Fibroblast of skin of scalp (primary cell): ENCODE measurements at places on chromosomes 12 and 14.

DNA sequence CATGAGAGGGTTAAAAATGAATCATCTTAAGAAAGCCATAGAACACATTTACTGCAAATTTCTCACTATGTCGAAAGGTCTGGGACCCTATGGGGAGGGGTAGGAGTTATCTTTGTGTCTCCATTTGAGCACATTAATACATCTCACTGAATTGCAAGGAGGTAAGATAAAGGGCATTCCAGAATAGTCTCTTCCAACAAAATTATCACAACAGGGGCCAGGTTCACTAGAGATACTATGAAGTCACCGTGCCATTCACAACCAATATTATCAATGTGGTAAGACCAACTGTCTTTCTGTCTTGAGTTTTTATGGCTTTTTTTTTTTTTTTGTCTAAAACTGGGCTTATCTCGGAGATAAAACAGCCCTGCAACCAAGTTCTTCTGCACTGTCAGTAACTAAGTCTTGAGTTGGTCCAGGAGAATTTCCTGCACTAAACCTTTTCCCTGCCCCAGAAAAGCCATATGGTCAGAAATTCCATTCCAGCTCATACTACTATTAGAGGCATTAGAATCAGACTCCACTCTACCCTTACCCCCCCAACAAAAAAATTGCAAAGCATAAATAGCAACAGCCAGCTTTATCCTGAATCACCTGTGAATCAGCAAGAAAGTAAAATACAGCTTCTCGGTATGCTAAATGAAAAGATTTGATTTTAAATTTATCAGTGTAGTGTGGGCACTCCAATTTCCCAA is 79.7 kb downstream of the PTPRR start:
- no peak for DNase-seq

GRCh38 chr12:118238888-118239287 is 103.0 kb downstream of the PEBP1 start:
- DNase-seq = no peak

- DNase-seq = peak; percentile 60
Measured at GRCh38 chr12:62744551-62744950, 190.4 kb downstream of the PPM1H start.

DNA sequence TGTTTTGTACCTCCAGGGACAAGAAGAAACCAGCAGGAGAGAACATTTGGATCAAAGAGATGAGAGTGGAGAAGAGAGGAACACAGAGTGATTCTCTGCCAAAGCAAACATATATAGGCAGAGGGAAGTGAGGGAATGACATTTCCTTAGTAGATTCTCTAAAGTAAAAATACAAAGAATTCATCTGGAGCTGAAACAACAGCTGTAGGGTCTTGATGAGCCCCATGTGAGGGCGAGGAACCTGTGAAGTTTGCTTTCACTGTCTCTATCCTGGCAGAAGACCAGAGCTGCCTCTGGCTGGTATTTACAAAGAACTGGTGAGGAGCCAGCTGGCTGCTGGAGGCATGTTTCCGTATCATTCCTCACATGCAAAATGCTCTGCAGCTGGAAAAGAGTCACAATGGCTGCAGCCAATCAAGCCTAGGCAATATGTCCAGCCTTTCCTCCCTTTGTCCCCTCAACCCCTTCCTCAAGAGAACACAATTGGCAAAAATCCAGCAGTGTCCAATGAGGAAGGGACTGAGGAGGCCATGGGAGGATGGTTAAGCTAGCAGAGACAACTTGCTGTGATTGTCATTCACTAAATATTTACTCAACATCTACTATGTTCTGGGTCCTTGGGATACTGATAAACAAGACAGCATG is 122.5 kb downstream of the PHLDA1 start:
- peak; percentile 87 for DNase-seq

- no peak for DNase-seq
Measured at GRCh38 chr12:89565002-89565401, 39.2 kb upstream of the POC1B start.

GRCh38 chr14:61110316-61111082 is 129.5 kb downstream of the SLC38A6 start:
- DNase-seq = peak; percentile 9

DNA sequence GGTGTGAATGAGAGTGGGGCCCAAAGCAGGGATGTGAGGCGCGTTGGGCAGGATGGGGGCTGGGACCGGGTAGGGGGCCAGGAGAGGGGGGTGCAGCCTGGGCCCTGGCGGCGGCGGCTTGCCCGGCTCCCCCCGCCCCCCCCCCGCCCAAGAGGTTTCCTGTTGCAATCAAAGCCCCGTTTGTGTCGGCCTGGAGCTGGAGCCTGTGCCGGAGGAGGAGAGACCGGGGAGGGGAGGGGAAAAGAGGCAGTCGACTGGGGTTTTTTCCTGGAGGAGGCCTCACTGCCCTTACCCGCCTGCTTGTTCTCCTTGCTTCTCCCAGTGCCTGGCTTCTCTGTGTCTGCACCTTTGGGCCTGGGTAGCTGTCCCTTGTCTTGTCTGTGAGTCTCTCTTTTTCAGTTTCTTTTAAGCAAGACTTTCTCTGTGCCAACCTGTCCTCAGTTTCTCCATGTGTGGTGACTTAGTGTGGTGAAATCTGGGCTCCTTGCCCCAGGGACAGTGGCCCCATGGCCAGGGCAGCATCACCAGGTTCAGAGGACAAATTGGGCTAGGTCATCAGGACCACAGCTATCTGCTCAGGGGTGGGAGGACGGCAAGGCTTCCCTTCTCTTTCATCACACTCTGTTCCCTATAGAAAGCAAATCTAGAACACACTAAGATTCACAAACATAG is 8.5 kb downstream of the RARG start:
- peak; percentile 76 for DNase-seq

DNA sequence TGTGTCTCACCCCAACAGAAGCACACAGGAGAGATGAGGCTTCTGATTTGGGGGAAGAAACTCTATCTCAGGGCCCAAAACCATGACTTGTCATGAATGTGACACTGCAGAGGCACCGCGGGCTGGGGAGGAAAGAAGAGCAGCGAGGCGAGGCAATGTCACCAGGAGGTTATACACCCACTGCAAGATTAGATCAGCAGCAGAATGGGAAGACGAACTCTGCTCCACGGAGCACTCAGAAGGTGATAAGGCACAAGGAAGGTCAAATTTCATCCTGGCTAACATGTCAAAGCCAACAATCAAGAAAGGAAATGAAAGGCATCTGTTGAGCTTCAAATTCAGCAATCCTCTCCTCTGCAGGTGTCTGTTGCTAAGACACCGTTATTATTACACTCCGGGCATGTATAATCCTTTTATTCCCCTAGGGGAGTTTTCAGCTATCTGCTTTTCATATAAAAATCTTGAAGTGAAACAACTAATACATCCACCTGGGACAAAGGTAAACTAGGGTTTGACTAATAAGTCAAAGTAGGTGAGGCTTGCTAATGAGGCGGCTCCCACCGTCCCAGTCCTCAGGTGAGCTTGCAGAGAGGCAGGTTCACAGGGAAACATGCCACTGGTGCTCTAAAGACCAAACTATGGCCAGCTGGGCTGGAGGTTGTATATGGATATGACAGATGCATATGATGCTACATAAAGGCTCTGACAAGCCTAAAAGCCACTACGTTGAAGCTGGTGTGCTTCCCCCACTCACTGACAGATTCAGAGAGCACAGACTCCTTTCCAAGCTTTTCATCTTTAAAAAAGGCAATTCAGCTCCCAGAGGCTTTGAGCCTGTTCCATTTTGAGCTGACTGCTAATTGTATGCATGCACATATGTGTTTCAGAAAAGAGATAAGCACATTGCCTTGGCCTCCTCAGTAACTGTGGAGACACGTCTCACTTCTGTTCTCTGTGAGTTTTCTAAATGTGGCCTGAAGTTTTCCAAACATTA is 221.2 kb downstream of the NELL2 start:
- DNase-seq = no peak

DNA sequence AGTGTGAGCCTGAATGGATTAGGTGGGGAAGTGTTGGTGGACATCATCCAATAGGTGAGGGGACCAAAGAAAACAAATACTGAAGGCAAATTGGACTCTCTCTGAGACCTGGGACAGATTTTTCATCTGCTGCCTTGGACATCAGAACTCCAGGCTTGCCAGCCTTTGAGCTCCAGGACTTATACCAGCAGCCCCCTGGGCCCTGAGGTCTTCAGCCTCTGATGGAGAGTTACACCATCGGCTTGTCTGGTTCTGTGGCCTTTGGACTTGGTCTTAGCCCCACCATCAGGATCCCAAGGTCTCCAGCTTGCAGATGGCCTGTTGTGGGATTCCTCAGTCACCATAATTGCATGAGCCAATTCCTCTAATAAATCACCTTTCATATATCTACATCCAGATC is 80.8 kb upstream of the SLC8A3 start:
- DNase-seq = no peak

DNA sequence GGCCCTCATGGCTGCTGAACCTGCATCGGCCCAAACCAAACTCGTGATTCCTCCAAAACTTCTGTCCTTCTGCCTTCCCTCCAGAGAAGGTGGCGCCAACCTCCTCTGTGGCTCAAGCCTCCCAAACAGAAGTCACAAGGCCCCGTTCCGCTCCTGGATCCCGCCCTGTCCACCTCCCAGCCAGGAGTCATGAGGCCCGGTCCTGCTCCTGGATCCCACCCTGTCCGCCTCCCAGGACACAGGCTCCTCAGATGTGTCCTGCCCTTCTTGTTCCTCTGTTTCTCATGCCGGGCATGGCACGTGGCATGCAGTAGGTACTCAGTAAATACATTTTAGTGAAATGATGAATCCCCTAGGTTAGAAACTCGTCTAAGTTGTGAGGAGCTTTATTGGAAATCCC is 94.2 kb upstream of the SFSWAP start:
- no peak for DNase-seq

- DNase-seq = peak; percentile 20
Measured at GRCh38 chr12:112218150-112218549, 92.8 kb downstream of the TRAFD1 start.

GRCh38 chr14:21308132-21308478 is 28.2 kb downstream of the RPGRIP1 start:
- no peak for DNase-seq

DNA sequence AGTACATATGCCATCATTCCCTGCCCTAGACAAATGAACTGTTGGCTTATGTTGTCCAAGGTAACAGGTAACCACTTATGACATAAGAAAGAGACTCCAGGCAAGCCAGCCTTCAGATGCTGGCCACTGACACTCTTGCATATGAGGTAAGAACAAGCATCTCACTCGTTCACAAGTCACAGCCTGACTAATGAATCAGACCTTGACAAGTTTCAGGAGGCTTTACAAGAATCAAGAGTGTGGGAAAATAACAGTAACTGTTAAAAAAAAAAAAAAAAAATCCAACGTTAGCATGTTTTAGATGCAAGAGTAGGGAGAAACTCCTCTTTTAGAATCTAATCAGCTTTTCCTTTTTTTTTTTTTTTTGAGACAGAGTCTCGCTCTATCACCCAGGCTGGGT is 40.7 kb downstream of the ZFYVE1 start:
- no peak for DNase-seq

DNA sequence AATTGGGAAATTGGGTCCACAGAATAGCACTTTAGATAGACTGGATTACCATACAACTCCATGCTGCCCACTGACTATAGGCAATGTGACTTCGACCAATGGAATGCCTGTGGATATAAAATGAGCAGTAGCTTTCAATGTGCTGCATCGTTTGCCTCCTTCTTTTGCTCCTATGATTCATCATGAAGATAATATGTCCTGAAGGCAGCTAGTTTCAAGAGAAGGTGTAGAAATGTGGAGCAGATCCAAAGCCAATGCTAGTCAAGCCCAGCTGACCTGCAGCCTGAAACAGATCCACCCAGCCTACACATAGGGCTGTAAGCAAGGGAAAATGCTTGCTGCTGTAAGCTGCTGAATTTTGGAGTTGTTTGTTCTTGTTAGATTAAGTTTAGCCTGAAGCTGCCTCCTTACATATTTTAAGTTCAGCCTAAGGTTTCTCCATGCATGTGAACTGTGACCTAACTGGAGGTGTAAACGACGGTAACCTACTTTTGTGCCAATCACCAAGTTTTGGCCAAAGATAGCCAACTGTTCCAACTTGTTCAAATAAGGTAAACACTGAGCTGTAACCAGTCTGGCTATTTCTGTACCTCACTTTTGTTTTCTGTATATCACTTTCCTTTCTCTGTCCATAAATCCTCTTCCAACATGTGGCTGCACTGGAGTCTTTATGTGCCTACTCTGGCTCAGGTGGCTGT is 169.1 kb upstream of the AVPR1A start:
- no peak for DNase-seq

DNA sequence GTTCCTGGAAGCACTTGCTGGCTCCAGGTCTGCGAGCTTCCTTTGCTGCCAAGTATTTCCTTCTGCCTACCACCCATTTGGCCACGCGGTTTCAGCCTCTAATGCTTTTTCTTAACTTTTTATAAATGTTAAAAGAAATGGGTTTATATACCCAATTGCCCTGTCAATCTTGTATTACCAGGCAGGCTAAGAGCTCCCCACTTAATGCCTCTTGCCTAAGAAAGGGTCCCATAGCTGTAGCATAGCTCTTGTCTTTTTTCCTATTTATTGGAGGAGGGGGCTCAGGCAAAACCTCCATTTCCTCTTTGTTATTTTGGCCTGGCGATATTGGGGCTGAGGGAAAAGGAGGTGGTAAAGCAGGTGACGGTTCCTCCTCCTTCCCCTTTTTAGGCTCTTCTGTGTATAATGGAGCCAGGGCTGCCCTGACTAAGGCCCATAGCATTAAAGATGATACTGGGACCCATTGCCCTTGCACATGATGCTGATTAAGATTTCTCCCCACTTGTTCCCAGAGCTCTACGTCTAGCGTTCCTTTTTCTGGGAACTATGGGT is 21.6 kb upstream of the BLTP3B start:
- no peak for DNase-seq

- DNase-seq = peak; percentile 36
Measured at GRCh38 chr12:26226629-26227360, 31.4 kb downstream of the SSPN start.

- no peak for DNase-seq
Measured at GRCh38 chr14:93536945-93537344, 106.2 kb downstream of the UNC79 start.

GRCh38 chr14:28461389-28461788 is 305.2 kb upstream of the FOXG1 start:
- no peak for DNase-seq

DNA sequence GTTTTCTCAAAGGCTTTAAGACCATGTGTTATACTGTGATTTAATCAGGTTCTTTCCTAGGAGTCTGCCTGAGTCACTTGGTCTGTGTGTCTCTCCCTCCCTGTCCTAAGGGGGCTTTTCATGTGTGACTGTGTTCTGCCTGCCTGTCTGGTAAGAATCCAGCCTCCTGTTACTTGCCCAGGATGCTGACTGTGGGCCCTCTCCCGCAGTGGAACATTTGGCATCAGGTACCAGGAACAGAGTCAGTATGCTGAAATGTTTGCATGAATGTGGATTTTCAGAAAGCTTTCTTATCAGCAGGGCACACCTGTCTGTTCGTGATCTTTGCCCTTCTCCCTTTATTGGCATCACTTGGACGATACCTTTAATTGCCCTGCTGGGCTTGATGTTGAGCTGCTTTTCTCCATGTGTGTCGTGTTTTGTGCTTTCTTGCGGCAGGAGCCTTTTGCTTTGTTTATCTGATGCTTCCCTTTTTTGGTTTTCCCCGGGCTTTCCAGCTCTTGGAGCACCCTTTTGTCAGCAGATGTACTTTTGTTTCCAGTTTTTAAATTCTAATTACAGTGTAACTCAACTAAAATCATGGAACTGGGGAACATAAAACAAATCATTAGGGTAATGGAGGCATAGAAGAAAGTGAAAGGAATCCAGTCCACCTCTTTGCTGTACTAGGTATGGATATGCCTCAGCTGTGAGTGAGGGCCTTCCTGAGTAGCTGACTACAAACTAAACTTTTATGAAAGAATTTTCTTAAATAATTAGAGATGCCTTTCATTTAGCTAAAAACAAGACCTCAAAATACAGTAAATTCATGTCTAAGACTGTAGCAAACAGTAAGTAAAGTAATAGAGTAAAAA is 72.5 kb downstream of the TRAF3 start:
- no peak for DNase-seq
